Fibroblast of lung (primary cell): ENCODE measurements at places on chromosomes 11 and 22. TPM values are rescaled to one million over a fixed set of nuclear protein-coding genes. Genes with fewer than 3 reads are reported as not detected.

- DNase-seq: no peak
- no peak overlapping the region for H3K27ac ChIP-seq
- H3K27me3 ChIP-seq: peaks cover 7% of the 10 kb centered on the region
- no peaks in the 10 kb centered on the region for H3K36me3 ChIP-seq
These were observed 67.0 kb downstream of the SC5D start for GRCh38 chr11:121359591-121359990.

DNA sequence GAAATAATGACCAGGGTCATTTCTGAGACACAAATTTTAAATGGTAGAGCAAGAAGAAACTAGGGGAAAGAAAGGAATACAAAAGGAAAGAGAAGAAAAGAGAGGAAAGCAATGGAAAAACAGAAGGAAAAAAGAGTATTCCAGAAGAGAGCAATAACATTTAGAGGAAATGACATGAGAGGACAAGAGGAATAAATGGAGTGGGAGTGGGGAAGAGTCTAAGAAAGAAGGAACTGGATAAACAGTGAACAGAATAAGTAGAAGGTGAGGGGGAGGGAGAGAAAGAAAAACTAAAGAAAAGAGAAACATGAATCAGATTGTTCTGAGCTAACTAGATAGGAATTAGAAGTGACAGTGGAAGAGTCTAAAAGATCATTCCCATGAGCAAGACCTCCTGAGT is 28.4 kb downstream of the PRDM10 start:
- no peaks in the 10 kb centered on the region for H3K36me3 ChIP-seq
- H3K4me3 ChIP-seq: no peak overlapping the region
- no peaks in the 10 kb centered on the region for H3K27me3 ChIP-seq
- H3K27ac ChIP-seq: no peak overlapping the region

- peaks cover 10% of the 10 kb centered on the region for H3K4me1 ChIP-seq
- no peaks in the 10 kb centered on the region for H3K27me3 ChIP-seq
- H3K27ac ChIP-seq: peak overlapping the region; percentile 59
- H3K4me3 ChIP-seq: no peak overlapping the region
These were observed 12.6 kb upstream of the MAPK8IP1 start for GRCh38 chr11:45872651-45873356.

Gene PNPLA3
- total RNA-seq: 3.6 and 12.6 TPM in 2 replicates

GRCh38 chr22:24532075-24532474 is 22.9 kb downstream of the GUCD1 start:
- no peaks in the 10 kb centered on the region for H3K4me1 ChIP-seq
- no peak overlapping the region for H3K27ac ChIP-seq
- no peak overlapping the region for H3K4me3 ChIP-seq

DNA sequence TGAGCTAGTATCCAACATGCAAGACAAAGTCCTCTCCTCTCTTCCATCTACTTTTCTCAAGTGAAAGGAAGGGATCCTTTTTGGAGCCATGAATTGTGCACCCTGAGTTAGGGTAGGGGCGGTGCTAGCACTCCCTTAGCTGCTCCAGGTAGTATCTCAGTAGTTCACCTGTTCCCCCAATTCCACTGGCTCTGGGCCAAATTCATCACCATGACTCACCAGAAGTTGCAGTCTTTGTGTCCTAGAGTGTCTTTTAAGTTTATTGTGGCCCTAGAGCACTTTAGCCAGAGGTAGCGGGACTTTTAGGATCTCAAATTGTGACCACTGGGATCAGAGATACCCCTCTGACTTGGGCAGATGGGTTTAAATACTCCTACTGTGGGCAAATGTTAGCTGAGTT is 398.6 kb upstream of the ANO5 start:
- H3K4me1 ChIP-seq: no peaks in the 10 kb centered on the region
- no peaks in the 10 kb centered on the region for H3K27me3 ChIP-seq
- no peaks in the 10 kb centered on the region for H3K36me3 ChIP-seq
